Stimulated activated CD4-positive, alpha-beta T cell treated with anti-CD3 and anti-CD28 coated beads, Interleukin-4, amount 100 ng/mL, for 4 hours (primary cell): ENCODE measurements at places on chromosomes 1 and 21.

DNA sequence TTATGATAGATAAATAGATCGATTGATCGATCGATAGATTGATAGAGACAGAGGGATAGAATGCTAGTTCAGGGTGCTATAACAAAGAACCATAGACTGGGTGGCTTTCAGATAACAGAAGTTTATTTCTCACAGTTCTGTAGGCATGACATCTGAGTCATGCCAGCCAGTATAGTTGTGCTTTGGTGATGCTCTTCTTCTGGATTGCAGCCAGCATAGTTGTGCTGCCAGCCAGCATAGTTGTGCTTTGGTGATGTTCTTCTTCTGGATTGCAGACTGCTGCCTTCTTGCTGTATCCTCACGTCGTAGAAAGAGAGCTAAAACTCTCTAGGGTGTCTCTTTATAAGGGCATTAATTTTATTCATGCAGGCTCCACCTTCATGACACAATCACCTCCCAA is 860.8 kb downstream of the BRINP3 start:
- no peak for DNase-seq

DNA sequence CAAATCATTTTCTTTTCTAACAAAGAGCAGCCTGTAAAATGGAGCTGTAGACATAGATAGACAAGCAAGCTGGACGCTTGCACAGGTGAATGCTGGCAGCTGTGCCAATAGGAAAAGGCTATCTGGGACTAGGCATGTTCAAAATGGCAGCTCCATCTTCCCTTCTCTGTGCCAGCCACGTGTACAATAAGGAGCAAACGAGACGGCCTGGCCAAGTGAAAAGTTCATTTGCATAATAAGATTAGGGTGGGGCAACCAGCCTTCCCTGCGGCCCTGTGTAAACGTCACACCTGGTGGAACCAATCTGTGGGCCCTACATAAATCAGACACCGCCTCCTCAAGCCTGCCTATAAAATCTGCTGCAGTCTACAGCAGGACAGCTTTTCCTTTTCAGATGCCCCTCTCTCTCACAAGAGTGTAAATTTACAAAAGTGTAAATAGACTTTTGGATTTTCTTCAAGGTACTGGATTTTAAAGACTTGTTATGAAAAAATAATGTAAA is 16.6 kb upstream of the EDEM3 start:
- DNase-seq = no peak

DNA sequence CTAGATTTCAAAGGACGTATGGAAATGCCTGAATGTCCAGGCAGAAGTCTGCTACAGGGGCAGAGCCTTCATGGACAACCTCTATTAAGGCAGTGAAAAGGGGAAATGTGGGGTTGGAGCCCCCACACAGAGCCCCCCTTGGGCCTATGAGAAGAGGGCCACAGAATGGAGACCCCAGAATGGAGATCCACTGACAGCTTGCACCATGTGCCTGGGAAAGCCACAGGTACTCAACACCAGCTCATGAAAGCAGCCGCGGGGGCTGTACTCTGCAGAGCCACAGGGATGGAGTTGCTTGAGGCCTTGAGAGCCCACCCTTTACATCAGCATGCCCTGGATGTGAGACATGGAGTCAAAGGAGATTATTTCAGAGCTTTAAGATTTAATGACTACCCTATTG is 108.7 kb downstream of the DMRTB1 start:
- no peak for DNase-seq

DNA sequence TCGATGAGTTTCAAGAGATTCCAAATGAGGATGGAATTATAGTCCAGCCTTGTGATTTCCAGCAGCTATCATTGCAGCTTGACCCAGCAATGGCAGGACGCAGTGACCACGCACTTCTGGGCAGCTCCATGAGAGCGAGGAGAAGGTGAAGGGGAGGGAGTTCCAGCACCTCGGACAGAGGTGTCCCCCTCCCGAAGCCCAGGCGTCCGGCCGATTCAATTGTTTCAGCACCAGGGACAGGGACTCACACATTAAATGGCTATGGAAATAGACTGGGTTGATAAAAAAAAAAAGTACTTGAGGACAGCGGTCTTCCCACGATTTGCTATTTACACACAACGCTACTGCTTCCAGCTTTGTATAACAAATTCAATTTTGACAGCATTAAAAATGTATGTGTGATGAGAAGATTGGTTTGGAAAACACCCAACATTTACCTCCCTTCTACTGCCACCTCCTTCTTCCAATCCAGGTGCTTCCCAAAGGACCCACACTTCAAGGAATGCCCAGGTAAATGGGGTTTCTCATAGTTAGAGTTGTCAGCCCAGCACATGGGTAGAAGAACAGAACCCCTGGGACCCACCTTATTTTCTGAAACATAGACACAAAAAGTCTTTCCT is 71.8 kb downstream of the DISP3 start:
- peak; percentile 11 for DNase-seq

- no peak for DNase-seq
Measured at GRCh38 chr1:222167111-222167510, 380.8 kb downstream of the HHIPL2 start.

GRCh38 chr1:171736196-171736595 is 5.7 kb downstream of the VAMP4 start:
- no peak for DNase-seq

GRCh38 chr1:84277343-84278059 is 24.0 kb upstream of the SAMD13 start:
- no peak for DNase-seq

DNA sequence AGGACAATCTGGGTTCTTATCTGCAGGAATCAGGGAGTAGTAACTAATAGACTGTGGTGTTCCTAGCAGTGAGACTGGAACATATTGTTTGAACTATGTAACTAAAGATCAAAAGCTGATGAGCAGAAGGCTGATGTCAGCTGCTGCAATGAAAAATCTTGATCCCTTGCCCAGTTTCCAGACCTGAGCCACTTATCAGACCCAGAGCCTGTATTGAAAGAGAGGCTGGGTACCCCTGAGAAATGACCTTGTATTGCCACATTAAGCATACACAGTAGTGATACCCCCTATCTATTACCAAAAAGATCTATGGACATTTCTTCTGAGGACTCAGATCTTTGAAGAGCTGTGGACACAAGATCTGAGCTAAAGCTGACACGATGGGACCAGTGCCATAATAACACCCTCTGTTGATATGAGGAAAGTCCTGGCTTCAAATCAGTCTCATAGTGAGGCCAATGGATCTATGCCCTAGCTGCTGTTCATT is 178.0 kb upstream of the GALNT2 start:
- no peak for DNase-seq

DNA sequence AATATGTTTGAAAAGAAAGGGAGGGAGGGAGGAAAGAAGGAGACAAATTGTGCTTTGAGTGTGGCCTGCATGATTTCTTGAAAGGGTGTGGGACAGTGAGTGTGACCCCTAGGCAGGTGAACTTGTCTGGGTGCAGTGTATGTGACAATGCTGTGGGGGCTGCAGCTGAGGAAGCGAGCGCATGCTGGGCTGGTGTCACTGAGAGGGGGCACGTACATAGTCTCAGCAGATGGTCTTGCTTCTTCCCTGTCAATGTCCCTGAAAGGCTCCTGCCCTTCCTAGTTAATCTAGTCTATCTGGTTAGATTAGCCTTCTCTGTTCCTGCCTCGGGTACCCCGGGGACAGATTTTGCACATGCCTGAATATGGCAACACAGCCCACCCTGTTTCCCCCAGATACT is 9.8 kb downstream of the FAAH start:
- no peak for DNase-seq

DNA sequence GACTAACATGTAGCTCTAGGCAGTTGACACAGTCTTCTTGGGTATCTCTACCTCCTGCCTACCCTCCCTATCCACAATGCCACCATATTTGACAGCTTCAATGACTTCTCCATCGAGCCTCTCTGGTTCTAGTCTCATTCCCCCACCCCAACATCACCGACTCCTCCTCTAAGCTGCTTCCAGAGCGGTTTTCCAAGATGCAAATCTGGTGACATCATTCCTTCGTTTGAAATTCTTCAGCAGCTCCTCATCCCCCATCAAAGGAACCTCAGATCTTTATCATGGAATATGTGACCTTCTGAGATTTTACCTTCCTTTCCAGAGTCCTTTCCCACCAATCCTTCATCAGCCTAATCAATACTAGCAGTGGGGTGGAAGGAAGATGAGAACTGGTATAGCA is 352.4 kb upstream of the RUNX1 start:
- no peak for DNase-seq

DNA sequence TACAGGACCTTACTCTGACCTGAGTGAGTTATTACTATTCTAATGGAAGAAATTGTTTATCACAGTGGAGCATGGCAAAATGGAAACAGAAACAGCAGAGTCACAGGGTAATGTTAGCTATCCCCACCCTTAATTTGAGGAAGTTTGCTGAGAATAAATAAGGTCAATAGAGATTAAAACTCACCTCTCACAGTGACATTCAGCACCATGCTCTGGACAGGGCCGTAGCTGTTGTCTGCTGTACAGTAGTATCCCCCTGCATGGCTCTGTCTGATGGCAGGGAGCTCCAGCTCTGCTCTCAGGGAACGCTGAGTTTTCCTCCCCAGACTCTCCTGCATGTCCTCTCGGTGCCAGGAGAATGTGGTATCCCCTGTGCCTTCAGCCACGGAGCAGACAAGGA is 11.9 kb downstream of the FCRL4 start:
- no peak for DNase-seq

DNA sequence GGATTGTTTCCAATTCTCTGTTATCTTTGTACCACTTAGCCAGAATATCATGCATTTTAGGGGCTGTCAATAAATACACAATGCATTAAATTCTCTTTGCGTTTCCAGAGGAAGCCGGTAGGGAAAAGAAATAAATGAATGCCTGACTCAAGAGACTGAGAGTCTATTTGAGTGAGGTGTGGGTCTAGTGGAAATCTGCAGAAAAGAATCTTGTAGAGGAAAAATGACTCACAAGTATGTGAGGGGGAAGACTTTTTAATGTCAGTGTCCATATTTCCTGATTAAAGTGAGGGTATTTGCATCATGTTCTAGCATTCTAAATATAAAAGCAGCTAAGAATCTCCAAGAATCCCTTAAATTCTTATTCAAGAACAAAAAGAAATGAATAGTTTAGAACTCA is 271.1 kb downstream of the PTPRC start:
- no peak for DNase-seq

DNA sequence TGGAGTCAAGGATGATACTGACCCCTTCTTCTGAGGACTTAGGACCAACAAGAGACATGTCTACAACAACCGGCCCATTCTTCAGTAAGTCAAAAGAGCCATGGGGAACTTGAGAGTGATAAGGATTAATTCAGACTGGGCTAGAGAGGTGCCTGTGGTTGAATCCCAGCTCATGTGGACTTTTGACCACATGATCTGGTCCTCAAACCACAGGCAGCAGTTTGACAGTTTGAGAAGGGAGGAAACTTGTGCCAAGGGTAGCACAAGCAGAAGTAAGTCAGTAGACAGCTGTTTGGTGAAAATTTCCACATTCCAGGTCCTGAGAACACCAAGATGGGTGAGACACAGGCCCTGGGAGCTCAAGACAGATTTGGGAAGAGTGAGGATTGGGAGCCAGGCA is 19.8 kb downstream of the SH3BP5L start:
- DNase-seq = no peak

DNA sequence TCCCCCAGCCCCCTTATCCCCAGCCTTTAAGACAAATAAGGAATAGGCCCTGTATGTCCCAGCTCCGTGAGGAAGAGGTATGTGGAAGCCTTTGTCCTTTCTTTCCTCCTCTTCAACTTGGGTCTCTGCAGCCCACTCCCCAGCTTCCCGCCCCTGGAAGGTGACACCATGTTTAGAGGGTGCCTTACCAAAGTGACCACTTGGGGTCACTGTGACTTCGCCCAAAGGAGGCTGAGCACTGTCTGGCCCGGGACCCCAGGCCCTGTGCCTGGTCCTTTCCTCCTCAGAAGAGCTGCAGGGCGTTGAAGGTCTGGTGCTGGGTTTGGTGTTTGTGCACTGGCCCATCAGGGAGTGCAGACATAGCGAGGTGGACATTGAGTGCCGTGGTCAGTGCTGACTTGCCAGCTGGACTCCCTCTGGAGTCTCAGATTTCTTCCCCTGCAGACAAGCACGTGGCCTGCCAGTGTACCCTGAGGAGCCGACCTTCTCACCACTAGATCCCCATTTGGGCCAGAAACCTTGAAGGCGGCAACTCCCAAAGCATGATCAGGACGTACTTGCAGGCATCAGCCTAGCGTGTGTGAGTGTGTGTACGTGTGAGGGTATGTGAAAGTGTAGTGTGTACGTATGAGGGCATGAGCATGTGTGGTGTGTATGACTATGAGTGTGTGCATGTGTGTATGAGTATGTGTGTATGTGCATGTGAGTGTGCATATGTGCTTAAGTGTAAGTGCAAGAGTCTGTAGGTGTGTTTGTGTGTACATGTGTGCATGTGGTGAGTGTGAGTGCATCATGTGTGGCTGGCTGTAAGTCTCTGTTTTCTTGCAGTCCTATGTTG is 181.4 kb upstream of the KIAA0040 start:
- DNase-seq = no peak

DNA sequence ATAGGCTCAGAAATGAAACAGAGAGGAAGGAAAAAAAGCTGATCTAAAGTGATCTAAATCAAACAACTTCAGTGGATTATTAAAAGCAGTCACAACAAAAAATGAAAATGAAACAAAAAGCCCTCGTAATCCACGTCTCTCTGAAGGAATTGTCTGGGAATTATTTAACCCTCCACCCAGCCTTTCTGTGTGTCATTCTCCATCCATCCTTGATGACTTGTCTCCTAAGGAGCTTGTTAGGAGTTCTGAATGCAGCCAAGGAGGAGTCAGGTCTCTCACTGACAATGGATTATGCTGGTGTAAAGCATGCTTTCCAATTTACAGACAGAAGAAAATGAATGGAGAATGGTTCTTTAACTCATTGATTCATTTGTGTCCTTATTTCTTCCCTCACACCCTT is 359.3 kb upstream of the RUNX1 start:
- no peak for DNase-seq

DNA sequence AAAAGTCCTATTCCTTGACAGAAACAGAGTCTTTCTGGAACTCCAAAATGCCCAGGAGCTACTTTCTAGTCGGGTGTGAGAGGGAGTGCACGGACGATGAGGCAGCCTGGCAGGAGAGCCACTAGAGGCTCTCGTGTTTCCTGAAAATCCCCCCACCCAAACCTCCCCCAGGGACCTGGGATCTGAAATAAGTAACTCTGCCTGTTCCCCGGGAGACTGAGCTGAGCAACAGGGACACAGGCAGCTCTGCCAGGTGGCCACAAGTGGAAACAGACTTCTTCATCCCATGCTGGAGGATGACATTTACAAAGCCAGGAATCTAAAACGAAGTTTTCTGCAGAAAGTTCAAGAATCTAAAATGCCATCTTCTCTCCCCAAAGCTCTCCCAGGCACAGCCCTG is 77.1 kb downstream of the ITPKB start:
- DNase-seq = no peak

DNA sequence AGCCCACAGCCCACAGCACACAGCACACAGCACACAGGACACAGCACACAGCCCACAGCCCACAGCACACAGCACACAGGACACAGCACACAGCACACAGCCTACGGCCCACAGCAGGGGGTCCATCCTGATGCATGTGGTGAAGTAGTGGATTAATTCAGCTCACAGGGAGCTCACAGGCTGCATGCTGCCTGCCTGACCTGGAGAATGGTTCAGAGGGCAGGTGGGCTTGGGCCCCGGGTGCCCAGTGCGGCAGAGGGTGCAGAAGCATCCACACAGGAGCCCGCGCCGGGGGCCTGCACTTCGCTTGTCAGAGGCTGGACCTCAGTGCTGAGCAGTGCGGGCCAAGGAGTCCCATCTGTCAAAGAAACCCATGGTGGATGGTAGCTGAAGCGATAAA is 21.1 kb upstream of the AJAP1 start:
- no peak for DNase-seq

- DNase-seq = no peak
Measured at GRCh38 chr1:37732111-37732780, 32.7 kb downstream of the EPHA10 start.
